ENCODE measurements at places on chromosomes 4 and X.

DNA sequence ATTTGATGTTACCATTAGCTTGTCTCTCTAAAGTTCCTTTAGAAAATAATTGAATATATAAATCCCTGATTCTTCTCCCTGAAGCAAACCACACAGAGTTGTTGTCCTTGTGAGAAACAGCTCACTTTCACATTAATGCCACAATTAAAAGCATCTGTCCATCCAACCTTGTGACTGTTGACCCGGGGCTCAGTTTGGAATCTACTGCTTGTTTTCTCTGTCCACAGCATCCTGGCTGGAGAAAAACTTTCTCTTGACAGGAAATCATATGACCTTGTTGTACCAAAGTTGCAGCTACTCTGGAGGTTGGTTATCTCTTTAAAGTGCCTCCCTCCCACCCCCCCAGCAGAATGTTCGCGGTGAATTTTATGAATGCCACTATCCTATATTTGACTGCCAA, 3.1 kb downstream of the PRKG2 start:
- DNase-seq: no peak

DNA sequence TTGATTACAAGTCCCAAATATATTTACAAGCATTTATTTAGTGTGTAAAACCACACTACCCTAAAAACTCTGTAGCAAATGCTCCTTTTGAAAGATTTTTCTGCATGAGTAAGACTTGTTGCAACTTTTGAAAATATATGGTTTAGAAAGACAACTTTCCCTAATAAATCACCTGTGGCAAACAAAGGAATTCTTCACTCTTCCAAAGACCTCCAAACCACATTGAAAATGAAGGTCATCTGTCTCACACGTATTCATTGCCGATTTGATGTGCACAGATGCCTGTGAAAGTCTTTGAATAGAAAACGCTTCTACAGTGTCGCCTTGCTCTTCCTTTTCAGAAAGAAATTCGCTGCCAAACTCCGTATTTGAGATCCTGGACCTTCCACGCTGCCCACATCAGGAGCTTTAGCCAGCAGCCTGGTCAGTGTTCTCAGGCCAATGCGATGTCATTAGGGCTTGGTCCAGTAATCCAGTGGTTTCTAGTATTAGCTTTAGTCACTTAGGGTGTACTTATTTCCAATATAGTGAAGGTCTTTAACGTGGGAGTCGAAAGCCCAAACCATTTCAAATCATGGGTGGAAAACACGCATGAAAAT, 22.2 kb downstream of the SPINK2 start:
- no peak for DNase-seq

- DNase-seq: no peak
Observed at GRCh38 chr4:81221303-81222081, 6.5 kb upstream of the PRKG2 start.

- no peak for DNase-seq
Observed at GRCh38 chrX:23478056-23478455, 143.4 kb downstream of the PTCHD1 start.

GRCh38 chrX:109281483-109282275, 200.2 kb downstream of the GUCY2F start:
- no peak for DNase-seq

DNA sequence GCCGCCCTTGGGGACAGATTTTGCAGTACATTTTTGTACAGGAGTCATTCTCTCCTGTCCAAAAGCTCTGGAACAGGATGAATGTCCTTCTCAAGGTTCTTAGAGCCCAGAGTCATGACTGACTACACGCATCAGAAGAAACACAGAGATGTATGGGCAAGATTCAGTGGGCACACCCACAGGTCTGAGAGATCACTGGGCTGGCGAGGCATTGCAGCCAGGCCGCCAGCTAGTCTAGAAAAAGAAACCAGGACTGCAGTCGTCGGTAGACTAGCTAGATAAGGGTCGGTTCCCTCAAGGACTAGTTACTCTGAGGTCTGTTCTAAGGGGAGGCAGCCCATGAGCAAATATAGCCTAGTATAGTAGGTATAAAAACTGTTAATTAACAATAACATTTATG, 19.8 kb downstream of the GBA3 start:
- DNase-seq: no peak

- no peak for DNase-seq
Observed at GRCh38 chrX:132208422-132208821, 10.8 kb downstream of the RAP2C start.

- DNase-seq: no peak
Observed at GRCh38 chrX:41604177-41604576, 84.6 kb upstream of the GPR34 start.

Data from NCI-H524 treated with DMSO at 0.1 percent for 48 hours (cell line).